Epithelial cell of alveolus of lung (primary cell): ENCODE measurements at places on chromosomes 13 and 19. TPM values are rescaled to one million over a fixed set of nuclear protein-coding genes. Genes with fewer than 3 reads are reported as not detected.

The SYMPK gene
- 28.1 and 34.9 TPM in 2 replicates for total RNA-seq

The PSG3 gene
- not detected in 2 replicates for total RNA-seq

The KLK8 gene
- total RNA-seq, result not detected in 2 replicates

The POU4F1 gene
- 0.08 TPM in 1 of 2 replicates, not detected in the other for total RNA-seq

The METTL21C gene
- not detected in 2 replicates for total RNA-seq
